ENCODE measurements at places on chromosomes 6 and 20. TPM values are rescaled to one million over a fixed set of nuclear protein-coding genes. Genes with fewer than 3 reads are reported as not detected.

- no peak for DNase-seq
Measured at GRCh38 chr6:154370545-154370944, 13.9 kb upstream of the IPCEF1 start.

GRCh38 chr6:22326500-22326899 lies 29.7 kb upstream of the PRL start:
- DNase-seq: no peak

- no peak for DNase-seq
Measured at GRCh38 chr20:43682446-43682845, 15.5 kb downstream of the MYBL2 start.

Gene SPATA25
- polyA plus RNA-seq: 2.6 TPM

DNA sequence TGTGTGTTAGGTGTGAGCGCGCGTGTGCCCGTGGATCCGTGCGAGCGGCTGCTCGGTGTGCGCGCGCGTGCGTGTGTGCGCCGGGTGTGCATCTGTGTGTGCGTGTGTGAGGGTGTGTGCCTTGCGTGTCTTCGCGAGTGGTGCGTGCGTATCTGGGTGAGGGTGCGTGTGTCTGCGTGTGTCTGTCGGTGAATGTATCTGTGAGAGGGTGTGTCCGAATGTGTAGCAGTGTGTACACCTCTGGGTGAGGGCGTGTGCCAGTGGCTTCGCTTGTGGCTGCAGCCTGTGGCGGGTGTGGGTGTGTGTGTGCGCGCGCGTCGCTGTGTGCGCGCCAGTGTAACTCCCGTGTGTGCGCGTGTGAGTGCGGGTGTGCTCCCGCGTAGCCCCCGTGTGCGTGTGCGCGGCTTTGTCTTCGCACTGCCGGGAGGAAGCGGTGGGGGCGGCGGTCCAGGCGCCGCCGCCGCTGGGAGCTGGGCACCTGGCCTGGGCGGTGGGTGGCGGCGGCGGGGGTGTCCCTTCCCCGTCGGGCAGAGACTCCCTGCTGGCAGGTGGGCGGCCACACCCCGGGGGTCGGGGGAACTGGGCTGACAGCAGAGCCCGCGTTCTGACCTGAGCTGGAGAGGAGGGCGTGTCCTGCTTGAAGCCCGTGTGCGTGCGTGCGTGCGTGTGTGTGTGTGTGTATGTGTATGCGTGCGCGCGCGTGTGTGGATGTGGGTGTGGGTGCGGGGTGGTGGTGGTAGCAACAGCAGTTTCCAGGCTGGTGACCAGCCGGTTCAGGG lies 61.3 kb upstream of the EPB41L1 start:
- no peak for DNase-seq

Gene FAM209B
- polyA plus RNA-seq: not detected

- DNase-seq: no peak
Measured at GRCh38 chr20:1327241-1327653, 1.7 kb downstream of the SDCBP2 start.

Gene DPPA5
- polyA plus RNA-seq: not detected

- no peak for DNase-seq
Measured at GRCh38 chr6:52493669-52494068, 73.5 kb downstream of the EFHC1 start.

DNA sequence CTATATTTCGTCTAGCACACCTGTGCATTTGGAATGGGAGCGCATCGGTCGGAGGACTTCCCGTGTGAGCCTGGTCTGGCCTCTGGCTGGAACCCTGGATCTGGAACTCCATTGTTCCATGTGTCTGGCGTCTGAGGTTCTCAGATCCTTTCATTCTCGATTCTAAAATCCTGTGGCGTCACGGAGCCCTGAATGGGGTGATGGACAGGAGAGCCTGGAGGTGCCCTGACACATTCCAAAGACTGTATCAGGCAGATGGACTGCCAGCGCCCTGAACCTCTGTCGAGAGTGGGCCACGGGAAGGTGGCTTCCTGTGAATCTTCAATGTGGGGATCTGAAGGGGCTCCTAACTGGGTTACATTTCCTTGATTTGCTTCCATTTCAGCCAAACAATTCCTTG lies 20.6 kb downstream of the MYH7B start:
- no peak for DNase-seq

Measured in left renal cortex interstitium (tissue), 4 donors.